ENCODE measurements at places on chromosomes 11 and 22.

DNA sequence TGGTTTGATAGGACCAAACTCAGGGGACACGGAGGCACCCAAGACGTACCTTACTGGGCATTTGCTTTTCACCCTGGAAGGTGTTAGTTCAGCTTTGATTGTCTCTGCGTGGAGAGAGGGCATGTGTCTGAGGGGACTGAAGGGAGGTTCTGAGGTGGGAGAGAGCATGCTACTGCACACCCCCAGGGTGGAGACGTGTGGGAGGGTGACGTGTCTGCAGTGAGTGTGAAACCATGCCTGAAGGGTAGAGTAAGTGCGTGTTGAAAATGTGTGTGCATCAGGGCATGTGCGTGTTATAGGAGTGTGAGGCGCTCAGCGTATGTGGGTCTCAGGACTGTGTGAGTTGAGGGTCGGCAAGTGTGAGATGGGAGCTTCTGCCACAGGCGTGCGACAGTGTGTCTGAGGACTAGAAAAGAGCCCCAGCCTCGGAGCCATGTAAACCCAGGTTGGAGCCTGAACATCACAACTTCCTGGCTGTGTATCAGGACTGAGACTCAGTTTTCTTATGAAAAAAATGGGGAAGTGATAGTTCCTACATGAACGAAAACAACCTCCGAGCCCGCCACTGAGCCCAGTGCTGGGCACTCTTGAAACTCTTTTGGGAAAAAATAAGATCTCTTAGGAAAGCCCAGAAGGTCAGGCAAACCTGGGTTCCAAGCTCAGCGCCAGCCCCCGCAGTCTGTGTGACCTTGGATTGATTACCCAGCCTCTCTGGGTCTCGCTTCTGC lies 11.8 kb upstream of the KCNJ11 start:
- DNase-seq: no peak

DNA sequence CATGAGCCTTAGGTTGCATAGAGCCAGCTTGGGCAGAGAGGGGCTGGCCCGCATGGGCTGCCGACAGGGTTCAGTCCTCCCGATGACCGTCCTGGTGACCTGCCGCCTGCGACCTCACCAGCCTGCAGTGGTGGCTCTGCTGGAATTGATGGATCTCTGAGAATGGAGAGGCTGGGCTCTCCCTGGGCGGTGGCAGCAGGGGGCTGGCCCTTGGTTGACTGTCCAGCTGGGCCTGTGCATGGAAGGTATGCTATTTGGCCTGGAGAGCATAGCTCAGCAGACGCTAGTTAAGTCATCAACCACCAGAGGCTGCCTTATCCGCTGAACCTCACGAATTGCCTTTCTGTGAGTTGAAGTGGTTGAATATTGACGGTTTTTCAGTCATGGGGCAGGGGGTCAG lies 19.7 kb downstream of the GRAMD4 start:
- DNase-seq: no peak

- DNase-seq: no peak
Observed at GRCh38 chr11:120561286-120561685, 49.7 kb downstream of the GRIK4 start.

GRCh38 chr11:2762031-2762380 lies 62.2 kb upstream of the KCNQ1OT1 start:
- DNase-seq: no peak

DNA sequence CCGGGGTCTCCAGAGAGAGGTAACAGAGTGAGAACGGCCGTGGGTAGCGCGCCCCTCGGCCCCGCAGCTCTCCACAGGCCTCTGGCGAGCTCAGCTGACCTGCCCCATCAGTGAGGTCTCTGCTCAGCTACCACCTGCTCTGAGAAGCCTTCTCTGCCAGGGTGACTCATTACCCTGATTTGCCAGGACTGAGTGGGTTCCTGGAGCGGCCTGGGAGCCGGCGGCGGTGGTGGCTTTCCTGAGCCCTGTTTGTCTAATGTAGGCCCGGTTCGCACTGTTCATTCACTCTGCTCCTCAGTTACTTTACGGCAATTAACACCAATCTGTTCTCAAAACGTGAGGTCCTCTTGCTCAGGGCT lies 351.0 kb upstream of the B3GAT1 start:
- no peak for DNase-seq

GRCh38 chr11:116065986-116066385 lies 561.8 kb upstream of the CADM1 start:
- DNase-seq: no peak

GRCh38 chr11:104015649-104016415 lies 20.6 kb upstream of the DDI1 start:
- no peak for DNase-seq

DNA sequence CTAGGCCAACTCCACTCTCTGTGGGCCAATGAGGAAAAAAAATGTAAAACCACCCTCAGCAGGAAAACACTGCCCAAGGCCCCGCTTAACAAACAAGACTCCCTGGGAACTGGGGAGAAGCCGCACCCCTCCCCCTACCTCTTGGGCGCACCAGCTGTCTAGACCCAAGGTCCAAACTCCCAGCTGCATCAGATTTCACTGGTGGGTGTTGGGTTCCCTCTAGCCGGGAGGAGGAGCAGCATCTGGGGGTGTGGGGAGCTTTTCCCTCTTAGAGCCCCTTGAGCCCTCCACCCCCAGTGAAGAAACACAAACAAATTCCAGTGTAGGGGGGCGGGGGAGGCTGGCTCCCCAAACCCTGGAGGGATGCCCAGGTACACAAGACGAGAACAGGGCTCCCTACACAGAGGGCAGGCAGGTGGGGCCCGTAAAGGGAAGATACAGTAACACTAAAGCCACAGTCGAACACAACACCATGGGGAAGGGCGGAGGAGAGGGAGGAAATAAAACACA lies 64.9 kb downstream of the NECTIN1 start:
- DNase-seq: peak; percentile 61

DNA sequence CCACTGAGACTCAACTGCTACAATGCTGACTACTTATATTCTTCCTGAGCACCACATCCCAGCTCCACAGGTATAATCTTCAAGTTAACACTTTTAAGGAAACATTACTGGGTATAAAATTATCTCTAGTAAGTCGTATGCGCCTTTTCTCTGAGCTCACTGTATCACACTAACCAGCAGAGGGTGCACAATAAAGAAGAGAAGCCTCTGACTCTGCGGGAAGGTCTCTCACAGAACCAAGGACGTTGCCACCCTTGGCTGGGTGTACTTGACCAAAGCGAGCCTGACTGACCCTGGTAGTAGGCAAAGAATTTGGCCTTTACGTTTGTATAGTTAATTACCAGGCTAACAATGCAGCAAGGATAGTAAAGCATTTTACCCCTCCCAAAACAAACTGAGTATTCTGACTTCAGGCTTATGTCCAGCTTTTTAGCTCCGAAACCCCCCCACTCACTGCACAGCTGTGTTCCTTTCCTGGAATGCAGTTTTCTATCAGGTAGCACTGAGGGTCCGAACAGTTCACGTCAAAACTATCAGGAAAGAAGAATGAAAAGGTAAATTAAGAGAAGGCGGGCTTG lies at the start of gene BTBD18:
TSS of gene BTBD18 (minus strand) at position 144 of the 578 bp plus-strand sequence. CDS start 631 bp downstream, outside the sequence.
- DNase-seq: peak; percentile 89

- peak; percentile 84 for DNase-seq
Observed at GRCh38 chr11:30016588-30017363, at the start of gene KCNA4. Gene KCNA4, minus strand, starts transcription at chr11:30017030. Its CDS starts 4,352 bp downstream, at chr11:30012678.

DNA sequence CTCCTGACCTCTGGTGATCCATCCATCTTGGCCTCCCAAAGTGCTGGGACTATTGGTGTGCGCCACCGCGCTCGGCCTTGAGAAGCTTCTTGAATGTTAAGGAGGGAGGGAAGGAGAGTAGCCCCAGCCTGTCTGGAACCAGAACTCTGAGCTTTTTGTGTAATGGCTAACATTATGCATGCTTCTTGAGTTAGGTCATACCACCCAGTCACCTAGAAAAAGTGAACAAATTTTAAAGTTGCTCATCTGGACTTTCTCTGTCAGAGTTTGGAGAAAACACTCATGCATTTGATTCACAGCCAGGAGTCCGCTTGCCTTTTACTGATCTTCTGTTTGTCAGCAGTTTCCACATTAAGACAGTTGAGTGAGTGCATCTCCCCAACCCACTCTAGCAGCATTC lies 82.1 kb downstream of the PPP6R3 start:
- peak; percentile 27 for DNase-seq

GRCh38 chr11:38648604-38649003 lies 2050.6 kb upstream of the RAG2 start:
- DNase-seq: no peak

GRCh38 chr11:113806406-113806805 lies 26.8 kb downstream of the CLDN25 start:
- DNase-seq: peak; percentile 85

- no peak for DNase-seq
Observed at GRCh38 chr11:18312663-18313420, 9.1 kb downstream of the HPS5 start.

GRCh38 chr11:36141196-36141953 lies 147.8 kb downstream of the COMMD9 start:
- peak; percentile 27 for DNase-seq

DNA sequence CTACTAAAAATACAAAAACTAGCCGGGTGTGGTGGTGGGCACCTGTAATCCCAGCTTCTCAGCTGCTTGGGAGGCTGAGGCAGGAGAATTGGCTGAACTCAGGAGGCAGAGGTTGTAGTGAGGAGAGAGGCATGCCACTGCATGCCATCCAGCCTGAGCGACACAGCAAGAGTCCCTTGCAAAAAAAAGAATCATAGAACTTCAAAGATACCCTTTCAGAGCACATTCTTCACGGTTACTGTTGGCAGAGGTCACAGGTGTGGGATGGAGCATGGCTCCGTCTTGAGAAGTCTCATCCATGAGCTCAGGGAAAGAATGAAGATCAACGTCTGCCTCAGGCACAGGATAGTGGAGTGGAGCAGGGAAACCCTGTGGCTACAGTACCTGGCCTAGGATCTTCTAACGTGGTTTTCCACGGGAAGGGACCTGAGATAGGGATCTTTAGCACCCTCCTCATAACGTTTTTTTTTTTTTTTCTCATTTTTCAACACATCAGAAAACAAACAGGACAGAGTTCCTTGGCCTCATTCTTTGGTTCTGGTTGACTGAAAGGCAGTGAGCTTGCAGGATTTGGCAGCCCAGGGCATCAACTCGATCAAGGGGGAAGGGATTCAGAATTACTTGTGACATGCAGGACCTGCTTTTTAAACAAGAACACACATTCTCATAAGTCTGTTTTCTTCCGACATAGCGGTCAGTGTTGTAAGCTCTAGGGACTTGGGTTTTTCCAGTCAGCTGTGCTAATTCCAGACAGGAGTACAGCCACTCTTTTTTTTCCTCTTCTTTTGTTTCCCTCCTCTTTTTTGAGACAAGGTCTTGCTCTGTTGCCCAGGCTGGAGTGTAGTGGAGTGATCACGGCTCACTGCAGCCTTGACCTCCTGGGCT lies 22.8 kb downstream of the F2 start:
- no peak for DNase-seq

DNA sequence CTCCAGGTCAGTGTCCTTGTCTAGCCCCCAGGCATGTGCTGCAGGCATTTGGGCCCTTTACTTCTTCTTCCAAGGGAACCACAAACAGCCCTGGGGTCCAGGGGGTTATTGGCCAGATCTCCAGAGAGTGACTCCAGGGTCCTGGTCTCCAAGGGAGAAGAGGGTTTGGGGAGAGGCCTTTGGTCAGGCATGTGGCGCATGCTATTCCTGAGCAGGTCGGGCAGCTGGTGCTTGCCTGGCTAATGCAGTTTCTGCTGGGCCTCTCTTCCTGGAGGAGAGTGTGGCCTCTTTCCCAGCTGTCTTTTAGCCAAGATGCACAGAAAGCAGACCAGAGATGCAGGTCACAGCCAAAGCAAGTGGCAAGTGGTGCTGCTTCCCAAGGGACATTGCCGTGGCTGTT lies 3.8 kb upstream of the RFPL2 start:
- DNase-seq: no peak

DNA sequence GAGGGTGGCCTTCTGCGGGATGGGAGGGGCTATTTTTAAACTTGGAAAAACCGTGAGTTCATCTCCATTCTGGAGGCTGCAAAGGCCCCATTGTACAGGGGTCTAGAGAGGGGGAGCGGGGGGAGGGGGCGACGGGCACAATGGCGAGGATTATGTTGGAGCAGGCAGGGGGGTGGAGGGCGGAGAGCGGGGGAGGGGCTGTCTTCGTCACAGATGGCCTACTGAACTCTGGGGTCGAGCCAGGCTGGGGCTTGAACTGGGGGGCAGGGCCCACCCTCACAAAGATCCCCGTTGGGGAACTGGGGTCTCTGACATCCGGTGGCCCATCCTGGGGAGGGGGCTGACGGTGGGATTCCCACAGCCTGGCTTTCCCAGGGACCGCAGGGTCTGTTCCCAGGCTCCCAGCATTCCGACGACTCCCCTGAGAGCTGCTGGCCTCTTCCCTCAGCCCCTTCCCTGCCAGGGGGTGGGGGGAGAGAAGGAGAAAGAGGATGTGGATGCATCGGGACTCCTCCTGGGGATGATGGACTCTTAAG lies 3.4 kb upstream of the MCAM start:
- peak; percentile 68 for DNase-seq

DNA sequence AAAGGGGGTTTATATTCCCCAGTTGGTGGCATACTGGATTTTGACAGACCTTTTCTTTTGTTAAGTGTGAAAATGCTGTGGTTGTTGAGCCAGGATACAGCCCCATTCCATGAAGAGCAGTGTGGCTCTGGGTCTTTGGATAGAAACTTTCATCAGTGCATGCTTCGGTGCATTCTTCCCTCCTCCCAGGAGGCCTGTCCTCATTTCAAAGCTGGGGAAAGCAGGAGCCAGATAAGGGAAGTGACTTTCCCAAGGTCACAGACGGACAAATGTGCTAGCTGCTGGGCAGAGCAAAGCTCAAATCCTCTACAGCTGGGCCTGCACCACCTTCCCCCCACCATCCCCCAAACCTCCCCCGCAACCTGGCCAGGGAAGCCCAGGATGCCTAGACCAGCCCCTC lies 184.5 kb upstream of the NTM start:
- DNase-seq: no peak

- peak; percentile 47 for DNase-seq
Observed at GRCh38 chr22:22460635-22461034, 47.9 kb downstream of the ZNF280B start.

- DNase-seq: no peak
Observed at GRCh38 chr22:46002757-46003270, 25.9 kb upstream of the WNT7B start.

- no peak for DNase-seq
Observed at GRCh38 chr11:72912253-72912652, 98.0 kb downstream of the ATG16L2 start.

DNA sequence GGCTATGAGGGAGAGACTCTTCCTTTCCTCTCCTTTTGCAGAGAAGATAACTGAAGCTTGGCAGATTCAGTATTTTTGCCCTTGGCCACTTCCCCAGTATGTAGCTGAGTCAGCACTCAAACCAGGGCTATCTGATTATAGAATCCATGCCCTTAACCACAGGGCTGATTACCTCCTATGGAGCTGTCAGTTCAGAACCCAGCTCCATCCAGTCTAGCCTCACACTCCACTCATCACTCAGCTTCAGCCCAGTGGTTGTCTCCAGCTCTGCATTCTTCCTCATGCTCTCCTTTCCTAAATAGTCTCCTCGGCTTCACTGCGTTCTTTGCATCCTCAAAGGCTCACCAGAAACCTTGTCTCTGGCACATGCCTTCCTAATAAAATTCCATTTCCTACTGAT lies 151.6 kb upstream of the BLID start:
- DNase-seq: peak; percentile 17

- no peak for DNase-seq
Observed at GRCh38 chr11:61618978-61619377, 38.1 kb upstream of the SYT7 start.

GRCh38 chr11:117384045-117384444 lies 56.4 kb downstream of the CEP164 start:
- no peak for DNase-seq

All from GM23338 (cell line).